HCT116 (cell line): ENCODE measurements at places on chromosomes 3 and 15.

- no peak for DNase-seq
Observed at GRCh38 chr3:191135175-191135574, 63.9 kb upstream of the OSTN start.

- DNase-seq = no peak
Observed at GRCh38 chr3:16907243-16907642, 22.5 kb downstream of the PLCL2 start.

DNA sequence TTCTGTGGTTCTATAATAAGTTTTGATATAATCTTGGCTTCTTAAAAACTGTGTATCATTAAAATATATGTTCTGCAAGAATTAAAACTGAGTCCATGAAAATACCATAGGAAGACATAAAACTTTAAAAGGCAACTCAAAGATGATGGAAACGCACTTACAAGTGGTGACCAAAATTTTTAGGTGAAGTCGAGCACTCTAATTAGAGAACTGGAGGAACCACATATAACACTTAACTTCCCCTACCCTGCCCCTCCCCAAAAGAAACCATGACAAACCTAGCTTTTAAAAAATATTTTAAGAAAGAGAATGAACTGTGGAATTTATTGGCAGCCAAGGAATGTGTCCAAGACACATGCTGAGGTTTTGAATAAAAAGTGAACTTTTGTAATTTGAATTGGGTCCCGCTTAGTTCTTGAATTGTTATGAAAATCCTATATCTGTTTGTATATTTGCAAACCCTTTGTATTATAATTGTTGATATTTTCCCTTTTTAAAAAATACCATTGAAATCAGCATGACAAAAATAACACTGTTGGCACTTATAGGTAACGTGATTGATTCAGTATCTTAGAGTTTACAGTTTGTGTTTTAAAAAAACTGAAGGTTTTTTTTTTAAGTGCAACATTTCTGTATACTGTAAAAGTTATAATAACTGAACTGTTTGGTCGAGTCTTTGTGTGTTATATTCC, 7.7 kb downstream of the NR2F2 start:
- no peak for DNase-seq

GRCh38 chr3:44995142-44995770, 19.2 kb downstream of the EXOSC7 start:
- no peak for DNase-seq

DNA sequence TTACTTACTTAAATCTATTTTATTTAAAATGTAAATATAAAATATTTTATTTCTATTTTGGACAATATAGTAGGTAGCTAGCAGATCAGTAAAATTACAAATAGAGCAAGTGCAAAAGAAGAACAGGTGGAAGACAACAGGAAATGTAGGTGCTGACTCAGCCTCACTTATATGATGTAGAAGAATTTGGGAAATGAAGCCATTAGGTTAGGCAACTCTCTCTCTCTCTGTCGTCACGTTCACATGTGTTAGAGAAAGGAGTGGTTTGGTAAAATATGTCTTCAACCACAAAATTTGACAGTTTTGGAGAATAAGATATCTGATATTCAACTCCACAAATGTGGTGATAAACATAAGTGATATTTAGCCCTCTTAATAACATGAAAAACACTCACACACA, 532.5 kb upstream of the KCNMB2 start:
- no peak for DNase-seq

GRCh38 chr3:111541911-111542483, at the start of gene CD96:
TSS of gene CD96 (plus strand) at chr3:111542197. CDS start at chr3:111542249, 52 bp downstream.
- no peak for DNase-seq

GRCh38 chr3:5673521-5673920, 486.0 kb downstream of the EDEM1 start:
- DNase-seq = no peak
